T-cell (primary cell): ENCODE measurements at places on chromosomes 1 and 21. TPM values are rescaled to one million over a fixed set of nuclear protein-coding genes. Genes with fewer than 3 reads are reported as not detected.

GRCh38 chr1:208691012-208691411 lies 446.8 kb upstream of the PLXNA2 start:
- H3K4me1 ChIP-seq: no peaks in the 10 kb centered on the region
- no peak for DNase-seq
- H3K27me3 ChIP-seq: no peaks in the 10 kb centered on the region
- H3K4me3 ChIP-seq: no peak overlapping the region

- no peaks in the 10 kb centered on the region for H3K36me3 ChIP-seq
- DNase-seq: no peak
- H3K27ac ChIP-seq: no peak overlapping the region
- no peaks in the 10 kb centered on the region for H3K27me3 ChIP-seq
- no peak overlapping the region for H3K4me3 ChIP-seq
- H3K4me1 ChIP-seq: no peaks in the 10 kb centered on the region
These were observed 55.1 kb downstream of the RGS13 start for GRCh38 chr1:192691041-192691440.

GRCh38 chr1:164771041-164771618 lies 212.1 kb downstream of the PBX1 start:
- H3K27me3 ChIP-seq: no peaks in the 10 kb centered on the region
- no peak for DNase-seq
- no peak overlapping the region for H3K27ac ChIP-seq
- H3K4me3 ChIP-seq: no peak overlapping the region

DNA sequence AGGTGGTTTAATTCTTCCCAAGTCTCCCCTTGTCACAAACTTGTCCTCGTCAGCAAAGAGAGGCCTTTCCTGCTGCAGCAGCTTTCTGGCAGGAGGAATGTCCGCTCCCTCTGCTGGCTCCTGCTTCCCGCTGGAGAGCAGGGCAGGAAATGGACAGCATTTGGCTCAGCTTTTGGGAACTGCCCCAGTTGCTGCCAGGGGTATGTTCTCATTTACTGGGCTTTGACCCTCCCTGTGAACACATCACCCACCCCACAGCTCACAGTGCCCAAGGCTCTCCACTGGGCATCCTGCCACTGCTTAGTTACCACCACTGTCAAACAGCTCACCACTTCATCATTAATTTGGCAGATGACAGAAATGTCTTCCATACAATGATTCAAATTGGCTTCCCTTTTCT lies 75.4 kb downstream of the MRPL37 start:
- no peak for DNase-seq
- no peak overlapping the region for H3K27ac ChIP-seq
- H3K27me3 ChIP-seq: no peaks in the 10 kb centered on the region

DNA sequence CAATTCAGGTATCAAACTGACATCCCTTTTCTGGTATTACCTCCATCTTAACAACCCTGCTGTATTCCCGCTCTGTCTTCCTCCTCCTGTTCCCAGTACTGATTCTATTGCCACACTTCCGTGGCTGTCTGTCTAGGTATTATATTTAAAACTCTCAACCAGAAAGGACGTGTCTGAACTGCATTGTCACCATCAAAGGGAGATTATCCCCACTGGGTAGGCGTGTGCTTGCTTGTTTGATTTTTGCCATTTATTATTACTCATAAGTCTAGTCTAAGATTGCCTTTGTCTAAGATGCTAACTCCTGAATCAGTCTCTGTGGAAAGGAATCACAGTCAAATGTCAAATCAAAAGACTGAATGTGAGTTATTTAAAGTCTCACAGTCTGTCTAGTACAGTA lies 650.1 kb downstream of the KCNT2 start:
- no peaks in the 10 kb centered on the region for H3K27me3 ChIP-seq
- no peak overlapping the region for H3K27ac ChIP-seq
- no peaks in the 10 kb centered on the region for H3K4me1 ChIP-seq

DNA sequence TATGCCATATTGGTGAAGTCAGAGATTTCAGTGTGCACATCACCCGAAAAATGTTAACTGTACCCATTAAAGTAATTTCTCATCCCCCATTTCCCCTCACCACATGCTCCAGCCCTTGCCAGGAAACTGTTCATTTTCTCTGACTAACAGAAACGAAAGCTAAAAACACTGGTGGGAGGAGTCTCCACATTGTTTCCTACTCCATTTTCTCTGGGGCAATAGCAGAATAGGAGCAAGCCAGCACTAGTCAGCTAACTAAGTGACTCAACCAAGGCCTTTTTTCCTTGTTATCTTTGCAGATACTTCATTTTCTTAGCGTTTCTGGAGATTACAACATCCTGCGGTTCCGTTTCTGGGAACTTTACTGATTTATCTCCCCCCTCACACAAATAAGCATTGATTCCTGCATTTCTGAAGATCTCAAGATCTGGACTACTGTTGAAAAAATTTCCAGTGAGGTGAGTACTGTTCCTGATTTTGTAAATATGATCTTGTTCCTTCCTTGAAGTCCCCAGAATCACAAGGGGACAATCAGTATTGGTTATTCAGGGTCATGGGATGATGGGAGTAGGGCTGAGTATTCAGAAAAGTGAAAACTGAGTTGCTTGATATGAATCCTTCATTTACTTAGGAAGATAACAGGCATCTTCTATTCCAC lies at the start of gene IFI16:
Gene IFI16 (plus strand): TSS at position 204 of the 658 bp plus-strand sequence. CDS start 4,774 bp downstream, outside the sequence.
- peak; percentile 5 for DNase-seq
- peaks cover 2% of the 10 kb centered on the region for H3K36me3 ChIP-seq
- H3K27ac ChIP-seq: peak within 1 kb of the TSS; percentile 65
- no peaks in the 10 kb centered on the region for H3K27me3 ChIP-seq
- H3K4me1 ChIP-seq: peaks cover 33% of the 10 kb centered on the region
- peak within 1 kb of the TSS; percentile 65 for H3K4me3 ChIP-seq

DNA sequence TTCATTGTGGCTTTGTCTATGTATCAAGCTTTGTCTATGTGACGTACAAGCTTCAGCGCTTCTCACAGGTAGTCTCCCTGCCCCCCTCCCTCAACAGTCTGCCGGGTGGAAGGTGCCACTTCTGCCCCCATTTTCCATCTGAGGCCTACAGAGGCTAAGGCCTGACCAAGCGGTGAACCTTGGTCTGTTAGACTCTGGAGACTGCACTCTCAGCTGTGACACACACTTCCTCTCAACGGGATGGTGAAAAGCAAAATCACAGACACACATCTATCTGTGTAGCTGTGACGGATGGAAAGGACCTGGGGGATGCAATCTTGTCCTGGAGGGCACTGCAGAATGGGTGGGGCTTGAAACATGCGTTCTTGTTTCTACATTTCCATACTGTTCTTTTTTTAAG lies 152.9 kb upstream of the EDN2 start:
- DNase-seq: no peak
- H3K27me3 ChIP-seq: no peaks in the 10 kb centered on the region
- no peaks in the 10 kb centered on the region for H3K36me3 ChIP-seq
- no peak overlapping the region for H3K27ac ChIP-seq
- H3K4me3 ChIP-seq: no peak overlapping the region
- peaks cover 9% of the 10 kb centered on the region for H3K4me1 ChIP-seq

DNA sequence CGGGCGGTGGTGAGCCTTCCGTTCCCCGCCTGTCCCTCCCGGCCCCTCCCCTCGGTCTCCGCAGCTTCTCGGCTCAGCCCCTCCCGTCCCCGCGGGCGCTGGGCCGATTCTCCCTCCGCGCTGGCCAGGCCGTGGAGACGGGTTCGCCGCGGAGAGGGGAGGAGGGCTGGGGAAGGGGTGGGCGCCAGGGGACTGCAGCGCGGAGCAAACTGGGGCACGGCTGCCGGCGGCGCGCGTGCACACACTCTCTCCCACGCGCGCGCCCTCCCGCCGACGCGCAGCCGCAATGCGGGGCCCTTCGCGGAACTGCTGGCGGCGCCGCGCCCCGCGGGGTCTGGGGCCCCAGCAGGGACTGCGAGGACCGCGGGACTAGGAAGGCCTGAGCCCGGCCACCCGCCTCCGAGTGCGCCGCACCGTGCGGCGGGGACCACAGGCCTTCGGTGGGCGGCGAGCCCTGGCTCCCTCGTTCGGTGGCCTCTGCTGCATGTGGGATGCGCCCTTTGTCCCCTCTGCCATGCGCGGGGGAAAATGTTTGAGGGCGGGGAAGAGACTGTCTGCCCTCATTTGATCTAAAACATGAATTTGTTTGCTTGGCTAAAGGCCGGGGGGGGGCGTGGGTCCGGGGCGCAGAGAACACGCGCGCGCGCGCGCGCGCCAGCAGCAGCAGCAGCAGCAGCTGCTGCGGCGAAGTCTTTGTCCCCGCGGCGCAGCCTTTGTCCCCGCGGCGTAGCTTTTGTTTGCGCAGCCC lies 90.7 kb upstream of the VAMP3 start:
- H3K27me3 ChIP-seq: peaks cover 37% of the 10 kb centered on the region
- H3K4me1 ChIP-seq: peaks cover 13% of the 10 kb centered on the region
- H3K4me3 ChIP-seq: peak overlapping the region; percentile 70
- H3K36me3 ChIP-seq: no peaks in the 10 kb centered on the region
- no peak overlapping the region for H3K27ac ChIP-seq

DNA sequence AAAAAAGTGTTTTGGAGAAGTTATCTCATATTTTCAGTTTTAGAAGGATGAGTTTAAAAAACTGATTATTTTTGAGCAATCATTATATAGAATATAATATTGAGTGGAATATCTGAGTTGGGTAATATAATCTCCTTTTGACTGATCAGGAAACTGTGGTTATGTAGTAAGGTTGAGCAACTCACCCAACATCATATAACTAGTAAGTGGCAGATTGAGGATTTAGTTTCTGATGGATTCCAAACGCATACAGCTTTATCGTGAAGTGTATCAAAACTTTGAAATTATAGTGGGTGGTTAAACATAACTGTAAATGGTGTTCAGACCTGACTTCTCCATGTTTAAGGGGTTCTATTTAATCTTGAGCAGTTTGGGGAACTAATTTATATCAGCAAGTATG lies 98.6 kb downstream of the OLFM3 start:
- H3K4me1 ChIP-seq: no peaks in the 10 kb centered on the region
- no peak overlapping the region for H3K27ac ChIP-seq
- no peak for DNase-seq
- no peak overlapping the region for H3K4me3 ChIP-seq
- H3K27me3 ChIP-seq: no peaks in the 10 kb centered on the region
- H3K36me3 ChIP-seq: no peaks in the 10 kb centered on the region

GRCh38 chr1:14826731-14827326 lies 228.3 kb downstream of the KAZN start:
- no peaks in the 10 kb centered on the region for H3K4me1 ChIP-seq
- H3K4me3 ChIP-seq: no peak overlapping the region
- no peaks in the 10 kb centered on the region for H3K36me3 ChIP-seq
- no peak for DNase-seq
- peaks cover 15% of the 10 kb centered on the region for H3K27me3 ChIP-seq
- H3K27ac ChIP-seq: no peak overlapping the region

GRCh38 chr1:9397997-9398526 lies 105.4 kb downstream of the SPSB1 start:
- no peaks in the 10 kb centered on the region for H3K36me3 ChIP-seq
- no peak overlapping the region for H3K4me3 ChIP-seq
- DNase-seq: no peak
- H3K27ac ChIP-seq: no peak overlapping the region
- peaks cover 32% of the 10 kb centered on the region for H3K4me1 ChIP-seq

DNA sequence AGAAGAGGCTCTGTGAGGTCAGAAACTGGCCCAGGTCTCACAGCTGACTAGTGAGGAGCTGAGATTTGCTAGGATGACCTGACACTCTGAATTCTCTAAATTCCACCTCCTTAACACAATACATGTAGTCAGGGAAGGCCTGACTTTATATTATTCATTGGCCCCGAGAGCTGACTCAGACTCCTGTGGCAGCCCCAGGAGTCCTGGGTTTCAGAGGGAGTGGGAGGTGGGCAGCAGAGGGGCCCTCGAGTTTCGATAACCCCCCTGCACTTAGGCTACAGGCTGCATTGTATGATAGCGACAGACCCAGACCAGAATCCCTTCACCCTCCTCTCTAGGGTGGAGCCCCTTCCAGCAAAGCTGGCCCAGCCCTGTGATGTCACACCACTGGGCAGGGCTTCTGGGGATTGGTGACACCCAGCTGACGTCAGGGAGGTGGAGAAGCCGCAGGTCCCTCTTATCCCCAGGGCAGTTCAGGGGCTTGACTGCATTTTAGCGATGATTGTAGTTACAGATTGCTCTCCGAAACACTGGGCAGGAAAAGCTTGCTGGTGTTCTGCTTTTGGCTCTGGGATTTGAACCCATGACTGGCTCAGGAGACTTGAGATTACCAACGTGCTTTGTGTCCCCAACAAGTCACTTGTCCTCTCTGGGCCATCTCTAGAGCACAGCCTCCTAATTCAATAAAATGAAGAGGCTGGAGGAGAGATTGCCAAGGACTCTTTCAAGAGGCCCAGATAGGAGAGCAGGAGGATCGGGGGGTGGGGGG lies 17.0 kb upstream of the GPR37L1 start:
- H3K27ac ChIP-seq: no peak overlapping the region
- H3K27me3 ChIP-seq: no peaks in the 10 kb centered on the region
- no peak overlapping the region for H3K4me3 ChIP-seq
- H3K4me1 ChIP-seq: no peaks in the 10 kb centered on the region
- H3K36me3 ChIP-seq: no peaks in the 10 kb centered on the region
- no peak for DNase-seq

DNA sequence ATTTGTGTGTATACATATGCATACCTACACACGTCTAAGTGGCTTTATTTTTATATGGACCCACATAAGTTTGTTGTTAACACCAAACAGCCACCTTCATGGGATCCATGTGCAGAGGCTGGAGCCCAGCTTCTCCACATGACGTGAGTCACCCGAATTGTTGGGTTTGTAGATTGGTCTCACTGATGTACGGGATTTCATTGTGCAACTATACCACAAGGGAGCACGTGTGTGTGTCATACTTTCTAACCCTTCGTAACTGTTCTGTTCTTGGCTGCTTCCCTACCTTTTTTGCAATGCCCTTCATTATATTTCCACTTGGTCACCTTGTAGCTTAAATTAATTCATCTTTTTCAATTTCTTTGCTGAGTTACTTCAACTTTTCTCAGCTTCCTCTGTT lies 21.0 kb downstream of the SPRTN start:
- no peaks in the 10 kb centered on the region for H3K36me3 ChIP-seq
- DNase-seq: no peak
- no peak overlapping the region for H3K27ac ChIP-seq
- no peaks in the 10 kb centered on the region for H3K4me1 ChIP-seq

DNA sequence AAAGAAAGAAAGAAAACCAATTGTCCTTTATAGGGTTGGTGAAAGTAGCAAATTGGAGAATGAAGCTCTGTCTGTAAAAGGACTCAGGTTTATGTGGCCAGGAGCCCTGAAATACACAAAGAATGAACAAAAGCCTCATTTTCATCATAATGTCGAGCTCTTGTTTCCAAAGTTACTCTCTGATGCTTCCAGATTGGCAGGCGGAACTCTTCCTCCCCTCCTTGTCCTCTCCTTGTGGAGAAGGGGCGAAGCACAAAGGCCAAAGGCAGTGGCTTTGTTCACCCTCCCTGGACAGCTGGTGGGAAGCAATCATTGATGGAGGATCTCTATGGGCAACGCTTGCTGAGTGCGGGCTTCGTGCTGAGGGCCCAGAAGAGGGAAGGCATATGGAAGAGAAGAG lies 5.6 kb downstream of the CA6 start:
- DNase-seq: no peak
- no peaks in the 10 kb centered on the region for H3K27me3 ChIP-seq
- no peak overlapping the region for H3K27ac ChIP-seq
- H3K4me1 ChIP-seq: peaks cover 13% of the 10 kb centered on the region
- no peaks in the 10 kb centered on the region for H3K36me3 ChIP-seq
- H3K4me3 ChIP-seq: no peak overlapping the region

- no peaks in the 10 kb centered on the region for H3K27me3 ChIP-seq
- no peak overlapping the region for H3K4me3 ChIP-seq
- H3K4me1 ChIP-seq: no peaks in the 10 kb centered on the region
These were observed 100.7 kb downstream of the PATJ start for GRCh38 chr1:61842863-61843514.

Gene SYCP1
- not detected for total RNA-seq

Gene ZSCAN20
- 2.7 TPM for total RNA-seq

Gene AMY2A
- total RNA-seq: 1.6 TPM

Gene ITLN2
- total RNA-seq: not detected

Gene MEX3A
- total RNA-seq: 0.58 TPM

Gene XCL1
- 4.2 TPM for total RNA-seq

Gene AMY1A
- not detected for total RNA-seq

Gene SIPA1L2
- total RNA-seq: 0.70 TPM

Gene TEX38
- not detected for total RNA-seq

Gene REG4
- 1.6 TPM for total RNA-seq

Gene NUF2
- total RNA-seq: 2.3 TPM
